ENCODE measurements at places on chromosomes 13 and 19. TPM values are rescaled to one million over a fixed set of nuclear protein-coding genes. Genes with fewer than 3 reads are reported as not detected.

ZNF546 gene
- total RNA-seq = 5.4 TPM

PODNL1 gene
- not detected for total RNA-seq

FAM216B gene
- not detected for total RNA-seq

MYH14 gene
- not detected for total RNA-seq

BEST2 gene
- total RNA-seq = not detected

FLT1 gene
- 1.1 TPM for total RNA-seq

DIRAS1 gene
- 0.23 TPM for total RNA-seq

ATP1A3 gene
- total RNA-seq = 2.5 TPM

CADM4 gene
- total RNA-seq = 0.16 TPM

SIGLEC7 gene
- total RNA-seq = not detected

STOML3 gene
- not detected for total RNA-seq

ZNF888 gene
- 7.0 TPM for total RNA-seq

PROZ gene
- 0.20 TPM for total RNA-seq

DNAJC15 gene
- total RNA-seq = 18.2 TPM

TMEM150B gene
- total RNA-seq = 0.39 TPM

ZNF699 gene
- 7.1 TPM for total RNA-seq

FAM83E gene
- total RNA-seq = 3.8 TPM

ERICH6B gene
- not detected for total RNA-seq

EDNRB gene
- not detected for total RNA-seq

DMKN gene
- not detected for total RNA-seq

PNMA8A gene
- total RNA-seq = not detected

FXYD3 gene
- not detected for total RNA-seq

ZNF100 gene
- total RNA-seq = 22.3 TPM
